ENCODE measurements at places on chromosomes 4 and X.

- no peak for DNase-seq
Observed at GRCh38 chr4:189206953-189207352, 733.7 kb upstream of the FRG1 start.

- DNase-seq, result no peak
Observed at GRCh38 chrX:254630-255215, 26.5 kb upstream of the PLCXD1 start.

GRCh38 chr4:54082168-54082567 lies 17.8 kb upstream of the CHIC2 start:
- DNase-seq, result no peak

GRCh38 chr4:102825261-102826091 lies 1.9 kb downstream of the UBE2D3 start:
- DNase-seq, result peak; percentile 47

- peak; percentile 12 for DNase-seq
Observed at GRCh38 chr4:73661646-73662119, 41.4 kb upstream of the RASSF6 start.

- no peak for DNase-seq
Observed at GRCh38 chrX:1144293-1144692, 68.2 kb downstream of the CRLF2 start.

DNA sequence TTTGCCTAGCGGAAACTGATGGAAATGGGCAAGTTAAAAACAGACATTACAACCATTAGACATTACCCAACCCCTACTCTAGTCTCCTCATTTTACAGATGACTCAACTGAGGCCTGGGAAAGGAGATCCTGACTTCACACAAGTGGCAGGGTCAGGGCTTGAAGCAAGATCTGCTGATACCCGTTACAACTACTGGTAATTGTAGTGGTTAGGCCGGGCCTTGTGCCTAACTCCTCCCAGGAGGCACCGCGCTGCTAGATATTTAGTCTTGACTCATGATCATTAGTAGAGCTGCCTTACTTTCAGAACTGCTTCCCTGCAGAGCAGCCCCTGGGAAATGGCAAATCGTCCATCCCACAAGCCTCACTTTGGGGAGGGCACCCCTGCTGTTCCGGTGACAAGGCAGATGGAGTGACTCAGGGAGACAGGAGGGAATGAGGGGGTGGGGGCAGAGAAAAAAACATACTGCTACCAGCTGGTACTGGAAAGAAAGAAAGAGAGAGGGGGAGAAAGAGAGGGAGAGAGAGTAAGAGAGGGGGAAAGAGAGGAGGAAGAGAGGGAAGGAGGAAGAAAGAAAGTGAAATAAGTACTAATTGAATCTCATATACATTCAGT lies 12.2 kb downstream of the ARHGEF6 start:
- DNase-seq, result peak; percentile 64

- no peak for DNase-seq
Observed at GRCh38 chr4:15343000-15343399, 84.8 kb upstream of the C1QTNF7 start.

DNA sequence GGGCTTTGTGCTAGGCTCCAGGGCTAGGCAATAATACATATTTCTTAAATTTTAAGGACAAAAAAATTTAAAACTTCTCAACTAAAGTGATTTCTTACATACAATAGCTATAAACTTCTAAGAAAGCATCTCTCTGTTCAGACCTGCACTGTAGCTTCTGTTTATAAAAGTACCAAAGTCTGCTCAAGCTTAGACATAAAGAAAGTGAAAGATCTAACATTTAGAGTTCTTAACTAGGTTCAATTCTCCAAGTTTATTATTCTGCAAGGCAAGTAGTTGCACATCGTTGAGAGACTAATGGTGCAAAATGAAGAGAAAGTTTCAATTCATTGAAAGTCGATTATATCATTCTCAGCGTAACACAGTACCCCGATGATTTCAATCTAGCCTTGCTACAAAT lies 857.4 kb upstream of the HTR2C start:
- DNase-seq, result no peak

DNA sequence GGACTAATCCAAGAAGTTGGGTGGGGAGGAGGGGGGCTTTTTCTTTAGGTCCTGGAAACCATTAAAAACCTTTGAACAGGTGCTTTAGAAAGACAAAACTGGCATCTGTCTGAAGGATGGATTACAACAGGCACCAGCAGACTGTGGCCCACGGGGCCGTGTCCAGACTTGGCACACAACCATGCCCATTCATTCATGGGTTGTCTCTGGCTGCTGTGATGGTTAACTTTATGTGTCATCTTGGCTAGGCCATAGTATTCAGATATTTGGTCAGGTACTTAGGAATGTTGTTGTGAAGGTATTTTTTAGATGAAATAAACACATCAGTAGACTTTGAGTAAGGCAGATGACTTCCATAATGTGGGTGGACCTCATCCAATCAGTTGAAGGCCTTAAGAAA lies 45.5 kb downstream of the TBL1X start:
- no peak for DNase-seq

- no peak for DNase-seq
Observed at GRCh38 chrX:66050140-66050569, 10.3 kb upstream of the VSIG4 start.

GRCh38 chr4:188403272-188403671 lies 264.0 kb downstream of the TRIML1 start:
- DNase-seq, result no peak

DNA sequence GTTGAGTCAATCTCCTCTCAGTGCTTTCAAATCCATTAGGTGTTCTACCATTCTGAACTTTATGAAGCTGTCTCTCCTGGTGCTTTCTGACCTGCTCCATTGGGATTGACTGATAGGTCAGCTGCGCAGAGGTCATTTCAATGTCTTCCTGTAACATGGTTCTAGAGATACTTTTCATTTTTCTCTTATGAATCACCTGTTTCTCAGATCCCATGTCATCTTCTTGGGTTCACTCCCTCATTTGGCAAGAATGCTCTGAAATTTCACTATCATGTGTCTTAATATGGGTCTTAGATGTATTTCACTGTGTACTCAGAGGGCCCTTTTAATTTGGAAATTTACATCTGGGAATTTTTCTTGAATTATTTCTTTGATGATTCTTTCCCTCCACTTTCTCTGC lies 13.8 kb upstream of the PGM2 start:
- no peak for DNase-seq

DNA sequence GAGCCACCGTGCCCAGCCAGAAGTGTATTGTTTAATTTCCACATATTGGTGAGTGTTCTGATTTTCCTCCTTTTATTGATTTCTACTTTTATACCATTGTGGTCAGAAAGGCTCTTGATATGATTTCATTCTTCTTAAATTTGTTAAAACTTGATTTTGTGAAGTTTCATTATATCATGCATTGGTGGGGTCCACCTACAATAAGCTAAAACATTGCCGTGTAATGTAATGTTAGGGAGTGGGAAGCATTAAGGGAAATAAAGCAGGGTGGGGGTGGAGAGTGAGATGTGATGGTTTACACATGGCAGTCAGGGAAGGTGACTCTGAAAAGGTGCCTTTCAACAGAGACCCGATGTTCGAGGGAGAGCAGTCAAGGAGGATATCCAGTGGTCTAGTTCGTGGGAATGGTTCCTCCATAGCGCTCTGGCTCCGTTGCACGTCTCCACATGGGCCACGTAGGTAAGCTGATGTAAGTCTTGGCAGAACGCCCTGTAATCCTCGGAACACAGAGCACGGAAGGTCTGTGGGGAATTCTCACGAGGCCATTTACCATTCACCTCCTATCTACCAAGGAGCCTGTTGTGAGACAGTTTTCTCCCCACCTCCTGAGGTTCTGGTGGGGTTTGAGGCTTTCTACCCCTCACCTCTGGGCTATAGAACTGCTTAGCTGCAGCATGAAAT lies 7.7 kb upstream of the WDR13 start:
- DNase-seq, result no peak

GRCh38 chrX:48465336-48465933 lies 4.6 kb downstream of the SLC38A5 start:
- no peak for DNase-seq

DNA sequence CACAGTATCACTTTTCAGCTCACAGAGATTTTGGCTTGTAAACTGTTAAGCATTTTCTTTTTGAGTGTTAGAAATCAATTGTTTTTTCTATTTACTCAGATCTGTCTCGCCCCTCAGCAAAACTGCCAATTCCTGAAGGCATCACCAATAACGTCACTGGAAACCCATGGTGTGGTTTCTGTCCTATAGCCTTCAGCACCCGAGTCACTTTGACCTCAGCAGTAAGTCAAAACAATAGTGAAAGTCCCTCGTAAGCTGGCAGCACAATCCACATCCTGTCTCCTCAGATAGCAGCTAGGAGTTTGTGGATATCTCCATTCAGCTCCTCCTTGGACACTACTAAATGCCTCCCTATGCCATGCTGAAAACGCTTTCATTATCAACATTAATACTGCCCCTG lies 1787.4 kb upstream of the ADGRL3 start:
- no peak for DNase-seq

DNA sequence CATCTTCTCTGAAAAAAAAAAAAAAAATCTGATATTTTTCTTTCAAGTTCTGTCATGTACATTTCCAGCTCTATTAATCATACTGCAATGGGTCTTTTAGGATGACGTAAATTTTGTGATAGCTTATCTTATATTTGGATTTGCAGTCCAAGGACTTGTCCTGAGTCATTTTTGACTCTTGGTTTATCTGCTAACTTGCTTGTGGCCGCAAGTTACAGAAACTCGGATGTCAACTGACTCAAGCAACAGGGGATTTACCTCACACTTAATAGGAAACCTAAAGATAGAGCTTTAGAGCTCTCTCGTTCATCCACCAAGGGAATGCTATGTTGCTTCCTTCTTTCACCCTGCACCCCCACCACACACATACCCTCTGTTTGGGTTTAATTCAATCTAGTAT lies 1433.8 kb upstream of the TENM3 start:
- no peak for DNase-seq

GRCh38 chr4:123640271-123640670 lies 243.7 kb downstream of the SPRY1 start:
- DNase-seq, result no peak

DNA sequence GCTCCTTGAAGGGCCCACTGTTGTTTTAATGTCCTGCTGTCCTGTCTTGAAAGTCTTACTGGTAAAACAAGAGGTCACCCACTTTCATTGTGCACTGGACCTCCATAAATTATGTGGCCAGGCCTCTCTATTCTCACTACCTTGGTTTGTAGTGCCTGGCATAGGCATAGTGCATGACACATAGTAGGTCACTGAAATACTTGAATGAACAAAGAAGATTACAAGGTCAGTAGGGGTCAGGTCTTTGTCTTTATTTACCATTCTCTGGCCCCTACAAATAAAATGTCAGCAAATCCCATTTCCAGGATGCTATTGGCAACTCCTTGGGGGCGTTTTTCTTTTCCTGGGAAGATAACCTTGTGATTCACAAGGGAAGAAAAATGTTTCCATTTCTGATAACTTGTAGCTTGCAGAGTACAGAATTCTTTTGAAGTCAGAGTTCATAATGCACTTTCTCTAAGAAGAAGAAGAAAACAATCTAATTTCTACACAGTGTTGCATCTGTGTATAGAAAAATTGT lies 1.4 kb downstream of the PGM2 start:
- no peak for DNase-seq

DNA sequence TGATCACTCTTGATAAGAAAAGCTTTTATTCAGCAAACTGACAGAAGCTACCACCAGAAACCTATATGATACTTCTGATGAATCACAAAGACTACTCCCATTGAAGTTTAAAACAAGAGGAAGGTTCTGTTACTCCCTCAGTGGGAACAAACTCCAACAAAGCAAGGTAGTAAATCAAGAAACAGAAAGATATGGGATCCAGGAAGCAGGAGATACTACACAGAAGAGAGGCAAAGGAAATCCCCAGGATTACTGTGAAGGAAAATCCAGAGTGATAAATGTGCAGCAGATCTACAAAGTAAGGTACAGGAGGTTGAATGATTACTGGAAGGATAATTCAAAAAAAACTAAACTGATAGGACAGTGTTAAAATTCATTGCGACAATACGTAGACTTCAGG lies 222.4 kb downstream of the HHIP start:
- DNase-seq, result no peak

- DNase-seq, result no peak
Observed at GRCh38 chrX:153459986-153460385, 10.4 kb downstream of the HAUS7 start.

- no peak for DNase-seq
Observed at GRCh38 chr4:105710678-105711077, 2.1 kb downstream of the GSTCD start.

DNA sequence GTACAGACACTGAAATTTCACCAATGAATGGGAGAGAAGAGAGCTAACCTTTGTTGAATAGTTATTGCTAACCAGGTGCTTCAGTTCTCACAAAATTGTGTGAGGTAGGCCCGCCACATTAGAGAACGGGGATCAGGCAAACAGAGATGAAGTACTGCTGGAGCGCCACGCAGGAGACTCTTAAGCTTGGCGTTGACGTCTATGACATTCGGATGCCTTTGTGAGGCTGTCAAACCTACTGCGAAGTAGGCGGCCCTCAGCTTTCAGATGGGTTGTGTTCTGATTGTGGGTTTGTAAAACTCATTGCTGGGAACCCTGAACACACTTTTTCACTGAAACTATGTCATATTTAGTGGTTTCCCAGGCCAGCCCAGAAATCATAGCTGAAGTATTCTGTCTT lies 173.6 kb downstream of the CBR4 start:
- DNase-seq, result no peak

DNA sequence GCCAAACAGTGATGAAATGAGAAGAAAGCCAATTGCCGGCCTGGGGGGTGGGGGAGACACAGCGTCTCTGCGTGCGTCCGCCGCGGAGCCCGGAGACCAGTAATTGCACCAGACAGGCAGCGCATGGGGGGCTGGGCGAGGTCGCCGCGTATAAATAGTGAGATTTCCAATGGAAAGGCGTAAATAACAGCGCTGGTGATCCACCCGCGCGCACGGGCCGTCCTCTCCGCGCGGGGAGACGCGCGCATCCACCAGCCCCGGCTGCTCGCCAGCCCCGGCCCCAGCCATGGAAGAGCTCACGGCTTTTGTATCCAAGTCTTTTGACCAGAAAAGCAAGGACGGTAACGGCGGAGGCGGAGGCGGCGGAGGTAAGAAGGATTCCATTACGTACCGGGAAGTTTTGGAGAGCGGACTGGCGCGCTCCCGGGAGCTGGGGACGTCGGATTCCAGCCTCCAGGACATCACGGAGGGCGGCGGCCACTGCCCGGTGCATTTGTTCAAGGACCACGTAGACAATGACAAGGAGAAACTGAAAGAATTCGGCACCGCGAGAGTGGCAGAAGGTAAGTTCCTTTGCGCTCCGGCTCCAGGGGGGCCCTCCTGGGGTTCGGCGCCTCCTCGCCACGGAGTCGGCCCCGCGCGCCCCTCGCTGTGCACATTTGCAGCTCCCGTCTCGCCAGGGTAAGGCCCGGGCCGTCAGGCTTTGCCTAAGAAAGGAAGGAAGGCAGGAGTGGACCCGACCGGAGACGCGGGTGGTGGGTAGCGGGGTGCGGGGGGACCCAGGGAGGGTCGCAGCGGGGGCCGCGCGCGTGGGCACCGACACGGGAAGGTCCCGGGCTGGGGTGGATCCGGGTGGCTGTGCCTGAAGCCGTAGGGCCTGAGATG lies at the start of gene SHOX:
SHOX (plus strand) TSS at position 180 of the 885 bp plus-strand sequence; CDS start at position 287, 107 bp downstream.
- DNase-seq, result no peak

DNA sequence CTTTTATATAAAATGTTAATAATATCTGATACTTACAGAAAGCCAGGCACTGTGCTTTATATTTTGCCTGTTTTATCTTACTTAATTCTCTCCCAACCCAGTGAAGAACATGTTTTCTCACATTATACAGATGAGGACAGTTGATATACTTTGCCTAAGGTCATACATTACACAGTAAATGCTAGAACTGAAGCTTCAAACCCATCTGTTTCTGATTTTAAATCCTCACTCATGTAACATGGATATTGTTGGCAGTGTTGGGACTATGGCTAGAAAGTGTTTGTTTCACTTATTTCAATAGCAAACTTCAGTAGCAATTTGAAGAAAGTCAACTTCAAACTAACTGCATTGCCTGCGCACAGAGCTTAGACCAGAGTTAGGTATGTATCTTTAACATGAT lies 57.4 kb downstream of the RAPGEF2 start:
- no peak for DNase-seq

Data from T-helper 2 cell treated with Interferon-gamma antibody and Interleukin-4, amounts not matched to agents 5 μg/mL and 100 μg/mL, for 36 hours (primary cell).